Cardiac fibroblast (primary cell): ENCODE measurements at places on chromosomes 12 and 14.

DNA sequence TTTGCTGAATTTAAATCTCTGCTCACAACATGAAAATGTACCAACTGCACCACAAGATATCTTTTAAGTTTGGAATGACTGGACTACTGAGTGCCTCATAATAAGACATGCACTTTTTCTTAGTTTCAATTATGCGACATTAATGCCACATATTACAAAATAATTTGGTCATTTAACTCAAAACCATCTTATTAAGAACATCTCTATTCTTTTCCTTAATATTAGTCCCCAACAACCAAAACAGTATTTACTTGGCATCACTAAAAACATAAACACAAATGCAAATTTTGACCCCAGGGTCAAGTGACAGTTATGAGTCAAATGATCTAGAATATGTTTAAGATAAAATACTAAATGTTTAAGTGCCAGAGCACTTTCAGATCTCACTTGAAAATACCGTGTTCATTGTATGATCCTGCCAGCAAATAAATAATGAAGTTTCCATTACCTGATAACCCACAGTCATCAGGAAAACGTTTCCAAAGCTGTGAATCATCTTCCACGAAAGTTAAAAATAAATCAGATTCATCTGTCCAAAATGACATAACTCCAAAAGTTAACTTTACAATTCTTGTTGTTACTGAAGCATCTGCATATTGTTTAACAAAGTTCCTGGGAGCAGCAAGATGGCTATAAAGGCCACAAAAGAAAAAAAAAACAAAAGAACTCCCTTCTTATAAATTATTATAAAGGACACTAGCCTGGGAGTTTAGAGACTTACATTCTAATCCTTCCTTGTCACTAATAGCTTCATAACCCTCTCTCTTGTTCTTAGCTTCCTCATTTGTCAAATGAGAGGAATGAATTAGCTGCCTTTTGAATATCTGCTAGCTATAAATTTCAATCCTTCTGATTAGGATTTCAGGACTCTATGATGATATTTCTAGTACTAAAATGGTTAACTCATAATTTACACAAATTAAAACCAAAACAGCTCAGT lies 30.5 kb upstream of the AP4S1 start:
- peak; percentile 59 for DNase-seq

GRCh38 chr12:102478405-102479098 lies 1.8 kb downstream of the IGF1 start:
- no peak for DNase-seq

GRCh38 chr14:60051721-60052221 lies 40.0 kb upstream of the PCNX4 start:
- peak; percentile 18 for DNase-seq

DNA sequence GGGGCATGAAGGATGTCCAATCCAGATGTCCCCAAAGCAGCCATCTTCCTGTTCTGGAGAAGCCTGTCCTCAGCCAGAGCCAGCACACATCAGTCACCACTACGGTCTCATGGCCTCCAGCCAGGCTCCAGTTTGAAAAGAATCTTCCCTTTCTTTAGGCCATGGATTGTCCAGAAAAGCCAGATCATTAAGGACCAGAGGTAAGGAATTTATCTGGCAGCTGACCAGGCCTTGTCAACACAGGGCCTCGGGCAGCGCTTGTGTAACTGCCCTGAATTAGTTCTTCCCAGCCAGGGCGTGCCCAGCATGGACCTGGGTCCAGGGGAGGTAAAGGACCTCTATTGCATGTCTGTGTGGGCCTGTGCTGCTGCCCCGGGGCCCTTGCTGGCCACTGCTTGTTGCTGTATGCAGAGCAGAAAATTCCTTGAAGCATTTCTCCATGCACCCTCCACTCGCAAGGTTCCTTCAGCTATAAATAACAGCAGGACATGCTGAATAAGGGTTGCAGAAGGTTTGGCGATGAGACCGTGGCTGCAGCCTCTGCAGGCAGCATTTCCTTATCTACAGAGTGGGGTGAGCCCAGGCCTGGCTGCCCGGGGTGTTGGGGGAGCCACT lies 21.7 kb upstream of the VPS37B start:
- DNase-seq = peak; percentile 88

DNA sequence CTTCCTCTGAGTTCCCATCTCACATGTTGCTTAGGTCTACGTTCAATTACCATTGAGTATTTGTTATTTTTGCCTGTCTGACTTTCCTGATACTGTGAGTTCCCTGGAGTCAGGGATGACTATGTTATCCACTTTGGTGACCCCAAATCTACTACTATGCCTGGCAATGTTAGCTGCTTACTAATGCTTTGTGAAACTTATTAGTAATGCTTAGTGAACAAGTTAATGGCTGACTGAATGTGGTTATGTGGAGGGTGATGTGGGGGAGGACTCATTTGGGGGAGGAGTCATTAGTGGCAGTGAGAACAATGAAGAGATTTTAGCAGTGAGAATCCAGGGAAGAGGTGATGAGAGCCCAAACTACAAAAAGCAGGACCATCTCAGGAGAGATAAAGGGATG lies 121.6 kb downstream of the KTN1 start:
- peak; percentile 69 for DNase-seq

- DNase-seq = no peak
Measured at GRCh38 chr12:117064596-117064995, 34.6 kb downstream of the TESC start.

DNA sequence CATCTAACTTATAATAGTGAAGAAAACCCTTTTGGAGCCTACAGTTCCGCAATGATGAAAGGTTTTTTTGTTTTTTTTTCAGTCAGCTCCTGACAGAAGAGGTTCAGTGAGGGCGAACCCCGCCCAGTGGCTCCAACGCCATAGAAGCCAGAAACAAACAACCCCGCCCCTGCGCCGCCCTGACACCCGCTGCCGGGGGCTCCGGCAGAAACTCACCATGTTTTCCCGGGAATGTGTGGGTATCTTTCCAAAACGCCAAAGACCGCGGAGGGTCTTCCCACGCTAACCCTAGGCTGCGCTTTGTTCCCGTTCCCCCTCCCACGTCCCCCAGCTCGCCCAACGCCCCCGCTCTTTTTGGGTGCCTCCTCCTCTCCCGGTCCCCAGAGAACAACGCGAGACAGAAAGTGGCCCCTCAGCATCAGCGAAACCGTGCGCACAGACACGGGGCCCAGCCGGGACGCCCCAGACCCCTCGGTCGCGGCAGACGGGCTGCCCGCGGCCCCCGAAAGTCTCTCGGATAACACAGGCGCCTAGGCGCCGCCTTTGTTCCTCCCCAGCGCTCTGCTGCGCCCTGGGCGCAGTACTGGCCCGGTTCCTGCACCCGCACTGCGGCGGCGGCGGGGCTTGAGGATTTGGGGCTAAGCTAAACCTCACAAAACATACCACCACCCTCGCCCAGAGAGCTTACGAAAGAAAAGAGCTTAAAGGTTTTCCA lies 522 bp downstream of the TUBA1A start:
- peak; percentile 83 for DNase-seq

GRCh38 chr14:36511981-36512584 lies 7.9 kb downstream of the NKX2-1 start:
- DNase-seq = no peak

DNA sequence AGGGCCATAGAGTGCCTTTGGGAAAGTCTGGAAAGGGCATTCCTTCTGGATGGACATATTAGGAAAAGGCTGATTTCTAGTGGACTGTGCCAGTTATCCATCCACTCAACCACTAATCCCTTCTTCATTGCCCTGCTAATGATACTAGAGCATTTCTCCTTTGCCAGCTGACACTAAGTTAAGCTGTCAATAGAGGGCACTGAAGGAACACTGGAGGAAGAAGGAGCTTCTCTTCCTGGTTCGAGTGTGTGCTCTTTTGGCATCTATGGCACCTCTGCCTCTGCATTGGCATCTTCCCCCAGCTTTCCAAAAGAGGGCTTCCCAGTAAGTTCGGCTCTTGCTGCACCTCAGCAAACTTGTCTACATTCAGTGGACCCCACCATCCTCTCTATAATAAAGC lies 165.4 kb downstream of the DERA start:
- DNase-seq = peak; percentile 47

GRCh38 chr14:32252030-32252670 lies 49.1 kb upstream of the RNU6-8 start:
- peak; percentile 86 for DNase-seq

GRCh38 chr12:31231611-31232360 lies 94.2 kb downstream of the SINHCAF start:
- no peak for DNase-seq

- no peak for DNase-seq
Measured at GRCh38 chr14:21215130-21215878, 53.9 kb downstream of the HNRNPC start.

GRCh38 chr14:72559202-72559601 lies 334.7 kb downstream of the DPF3 start:
- DNase-seq = peak; percentile 24

- no peak for DNase-seq
Measured at GRCh38 chr14:100453930-100454329, 130.8 kb downstream of the SLC25A47 start.

DNA sequence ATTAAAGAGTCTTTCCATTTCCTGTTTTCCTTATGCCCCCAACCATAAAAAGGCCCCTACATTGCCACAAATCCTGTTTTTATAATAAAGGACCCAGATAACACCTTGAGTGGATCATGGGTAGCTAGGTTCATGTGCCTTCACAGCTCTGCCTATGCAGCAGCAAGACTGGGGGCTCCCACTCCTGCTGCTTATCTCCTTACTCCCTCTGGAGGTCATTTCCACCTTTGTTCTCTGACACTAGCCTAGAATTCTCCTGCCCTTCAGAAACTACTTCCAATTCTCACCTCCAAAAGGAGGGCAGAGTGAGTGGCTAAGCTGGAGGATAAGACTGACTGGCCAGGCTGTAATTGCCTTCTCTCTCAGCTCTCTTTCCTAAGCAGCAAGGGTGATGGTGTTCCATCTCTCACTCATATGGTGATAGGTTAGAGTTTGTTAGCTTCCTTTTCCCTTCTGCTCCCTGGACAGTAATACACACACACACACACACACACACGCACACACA lies 20.0 kb upstream of the STAC3 start:
- no peak for DNase-seq

- DNase-seq = peak; percentile 84
Measured at GRCh38 chr14:94132285-94132887, 3.0 kb upstream of the IFI27L2 start.

- DNase-seq = no peak
Measured at GRCh38 chr12:59615392-59616165, 19.8 kb downstream of the SLC16A7 start.

DNA sequence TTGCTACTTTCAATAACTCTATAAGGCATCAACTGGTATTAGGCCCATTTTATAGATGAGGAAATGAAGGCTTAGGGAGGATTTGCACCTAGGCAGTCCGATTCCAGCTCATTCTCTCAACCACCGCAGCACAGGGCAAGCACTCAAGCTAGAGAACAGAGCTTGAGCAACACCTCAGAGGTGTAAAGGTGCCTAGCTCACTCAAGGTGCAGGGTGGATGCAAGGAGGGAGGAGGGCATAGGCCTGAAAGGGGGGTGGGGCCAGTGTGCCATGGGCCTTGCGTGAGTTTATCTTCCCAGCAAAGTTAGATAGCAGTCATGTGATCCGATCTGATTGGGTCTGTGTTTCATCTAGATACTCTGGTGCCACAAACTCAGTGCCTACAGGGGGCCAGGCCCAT lies 10.2 kb upstream of the EMP1 start:
- DNase-seq = no peak

- DNase-seq = no peak
Measured at GRCh38 chr12:59710004-59710628, 114.3 kb downstream of the SLC16A7 start.

DNA sequence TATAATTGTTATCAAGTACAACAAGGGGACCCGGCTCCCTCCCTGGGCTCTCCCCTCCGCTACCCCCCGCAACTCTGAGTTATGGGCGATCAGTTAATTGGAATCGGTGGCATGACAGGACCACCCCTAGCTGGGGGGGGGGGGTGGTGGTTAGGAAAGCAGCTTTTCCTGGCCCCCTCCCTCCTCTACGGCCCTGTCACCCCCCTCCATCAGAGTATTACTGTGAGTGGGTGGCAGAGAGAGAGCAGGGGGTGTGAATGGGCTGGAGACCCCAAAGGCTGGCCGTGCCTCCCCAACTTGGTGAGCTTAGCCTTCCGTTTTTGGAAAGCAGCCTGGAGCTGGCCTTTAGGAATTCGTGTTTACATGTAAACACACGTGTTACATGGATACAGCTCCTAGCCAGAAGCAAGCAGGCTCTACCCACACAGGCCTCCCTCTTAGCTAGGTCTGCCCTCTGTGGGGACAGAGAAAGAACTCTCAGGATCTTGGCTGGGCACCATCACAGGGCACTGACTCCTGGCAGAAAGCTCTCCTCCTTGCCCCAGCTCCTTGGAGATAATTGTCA lies 1.1 kb upstream of the HOXC4 start:
- DNase-seq = no peak

DNA sequence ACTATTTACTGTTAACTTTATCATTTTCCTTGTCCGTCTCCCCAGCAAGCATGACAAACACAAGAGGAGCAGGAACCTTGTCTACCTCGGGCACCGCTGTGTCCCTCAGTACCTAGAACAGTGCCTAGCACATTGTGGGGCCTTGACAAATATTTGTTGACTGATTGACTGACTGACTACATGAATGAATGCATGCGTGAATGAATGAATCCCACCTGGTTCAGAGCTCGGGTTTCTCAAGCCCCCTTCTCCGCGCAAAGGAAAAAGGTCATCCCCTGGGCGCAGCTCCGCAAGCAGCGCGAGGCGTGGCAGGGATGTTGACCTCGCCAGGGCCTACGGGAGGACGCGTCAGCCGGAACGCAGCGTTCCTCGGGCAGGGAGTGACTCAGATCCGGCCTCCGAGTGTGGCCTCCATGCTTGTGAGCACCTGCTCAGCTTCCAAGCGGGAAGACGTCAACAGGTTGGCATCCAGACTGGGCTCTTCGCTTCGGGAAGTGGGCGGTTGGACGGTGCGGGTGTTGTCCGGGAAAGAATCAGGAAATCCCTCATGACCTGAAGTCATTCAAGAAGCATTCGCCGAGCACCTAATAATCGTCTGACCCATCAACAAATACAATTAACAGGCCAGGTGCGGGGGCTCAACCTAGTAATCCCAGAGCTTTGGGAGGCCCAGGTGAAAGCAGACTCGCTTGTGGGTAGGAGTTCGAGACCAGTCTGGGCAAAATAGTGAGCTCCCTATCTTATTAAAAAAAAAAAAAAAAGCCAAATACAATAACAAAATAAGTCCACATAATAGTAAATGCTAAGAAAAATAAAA lies 13.9 kb upstream of the UBC start:
- peak; percentile 88 for DNase-seq

DNA sequence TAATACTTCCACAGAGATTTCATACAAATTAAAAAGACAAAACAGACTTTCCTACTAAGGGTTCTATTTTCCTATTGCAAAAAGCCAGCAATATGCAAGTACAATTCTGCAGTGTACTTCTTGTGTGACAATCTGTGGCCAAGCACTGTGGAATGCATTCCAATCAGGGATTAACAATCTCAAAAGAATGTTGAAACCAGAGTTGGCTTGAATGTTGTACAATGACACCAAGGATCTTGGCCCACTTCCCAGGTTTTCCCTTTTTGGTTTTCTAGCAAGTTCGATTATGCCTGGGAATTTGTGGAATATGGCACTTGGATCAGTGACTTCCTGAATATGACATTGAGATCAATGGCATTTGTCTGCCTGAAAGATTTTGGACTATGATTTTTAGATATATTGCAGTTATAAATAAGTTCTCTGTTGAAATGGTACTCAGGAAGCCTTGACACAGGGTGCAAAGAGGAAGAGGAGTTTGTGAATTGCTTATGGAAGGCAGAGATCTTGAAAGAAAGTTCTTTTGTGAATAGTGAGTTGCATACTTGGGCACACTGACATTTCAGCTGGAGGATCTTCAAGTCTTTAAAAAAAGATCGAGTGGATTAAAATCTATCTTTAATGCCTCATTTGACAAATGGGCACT lies 81.4 kb upstream of the FERMT2 start:
- peak; percentile 83 for DNase-seq

GRCh38 chr14:38549564-38549963 lies 293.7 kb upstream of the CLEC14A start:
- no peak for DNase-seq

- DNase-seq = no peak
Measured at GRCh38 chr12:130444061-130444460, 106.4 kb downstream of the PIWIL1 start.
